ENCODE measurements at places on chromosomes 5 and 9.

DNA sequence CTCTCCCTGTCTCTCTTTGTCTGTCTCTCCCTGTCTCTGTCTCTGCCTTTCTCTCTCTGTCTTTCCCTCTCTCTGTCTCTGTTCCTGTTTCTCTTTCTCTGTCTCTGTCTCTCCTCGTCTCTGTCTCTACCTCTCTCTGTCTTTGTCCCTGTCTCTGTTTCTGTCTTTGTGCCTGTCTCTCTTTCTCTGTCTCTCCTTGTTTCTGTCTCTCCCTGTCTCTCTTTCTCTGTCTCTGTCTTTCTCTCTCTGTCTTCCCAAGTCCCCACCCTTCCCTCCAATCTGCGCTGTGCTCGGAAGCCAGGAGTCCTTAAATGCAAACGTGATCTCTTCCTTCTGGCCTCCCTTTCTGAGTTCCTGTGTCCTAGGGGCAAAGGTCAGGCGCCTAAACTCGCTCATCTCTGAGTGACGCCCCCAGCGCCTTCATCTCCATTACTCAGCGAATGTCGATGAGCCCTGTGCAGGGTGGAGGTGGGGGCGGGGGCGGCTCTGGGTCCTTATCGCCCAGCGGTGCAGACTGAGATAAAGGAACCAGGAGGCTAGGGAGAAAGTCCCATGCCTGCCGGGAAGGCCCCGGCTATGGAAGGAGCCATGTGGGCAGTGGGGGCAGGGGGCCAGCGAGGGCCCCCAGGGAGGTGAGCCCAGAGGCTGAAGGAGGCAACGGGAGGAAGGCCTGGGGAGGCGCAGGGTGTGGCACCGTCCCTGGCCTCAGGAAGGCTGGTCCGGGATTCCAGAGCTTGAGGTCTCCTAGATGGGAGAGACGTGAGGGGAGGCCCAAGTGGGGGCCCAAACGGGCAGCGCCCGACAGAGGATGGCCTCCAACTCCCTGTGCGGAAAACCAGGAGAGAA lies 1.5 kb upstream of the SLC6A19 start:
- no peak for DNase-seq
- no peaks in the 10 kb centered on the region for H3K4me1 ChIP-seq
- no peak overlapping the region for H3K4me3 ChIP-seq
- peaks cover 5% of the 10 kb centered on the region for H3K27me3 ChIP-seq

- H3K4me1 ChIP-seq = no peaks in the 10 kb centered on the region
- DNase-seq = no peak
- H3K36me3 ChIP-seq = no peaks in the 10 kb centered on the region
Measured at GRCh38 chr5:105836268-105836667, 1834.5 kb downstream of the EFNA5 start.

GRCh38 chr9:121292801-121293241 lies 24.9 kb downstream of the GSN start:
- DNase-seq = no peak
- no peaks in the 10 kb centered on the region for H3K27me3 ChIP-seq
- peak overlapping the region; percentile 84 for H3K27ac ChIP-seq
- H3K36me3 ChIP-seq = no peaks in the 10 kb centered on the region

DNA sequence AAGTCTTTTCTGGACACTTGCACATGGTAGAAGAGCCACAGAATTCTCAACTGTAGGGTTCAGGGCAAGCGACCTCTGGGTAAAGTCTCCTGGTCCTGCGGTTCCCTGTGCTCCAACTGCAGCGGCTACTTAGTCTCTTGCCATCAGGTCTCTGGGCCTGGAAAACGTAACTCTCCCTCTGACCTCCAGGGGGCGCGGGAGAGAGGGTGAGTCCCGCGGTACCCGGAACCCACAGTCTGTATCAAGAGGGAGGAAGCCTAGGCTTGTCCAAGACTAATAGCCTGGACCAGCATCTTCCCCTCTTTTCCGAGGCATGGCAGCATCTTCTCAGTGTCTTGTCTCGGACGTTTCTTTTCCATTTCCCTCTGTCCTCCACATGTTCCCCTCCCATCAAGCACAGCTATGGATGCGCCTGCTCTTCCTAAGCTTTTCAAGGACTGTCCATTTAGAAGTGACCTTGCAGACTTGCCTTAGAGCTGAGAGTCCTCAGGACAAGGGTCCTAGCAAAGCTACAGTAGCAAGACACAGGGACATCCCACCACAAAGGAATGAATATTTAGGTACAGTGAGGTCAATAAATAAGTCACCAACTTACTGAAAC lies 59.3 kb downstream of the FSTL4 start:
- H3K27ac ChIP-seq = no peak overlapping the region
- H3K4me1 ChIP-seq = no peaks in the 10 kb centered on the region
- H3K27me3 ChIP-seq = no peaks in the 10 kb centered on the region
- peak; percentile 46 for DNase-seq
- no peaks in the 10 kb centered on the region for H3K36me3 ChIP-seq
- no peak overlapping the region for H3K4me3 ChIP-seq

GRCh38 chr5:92945605-92946097 lies 635.4 kb downstream of the NR2F1-AS1 start:
- no peak overlapping the region for H3K27ac ChIP-seq
- no peak overlapping the region for H3K4me3 ChIP-seq
- H3K36me3 ChIP-seq = no peaks in the 10 kb centered on the region
- no peaks in the 10 kb centered on the region for H3K27me3 ChIP-seq

GRCh38 chr9:89543621-89544278 lies 45.8 kb upstream of the SEMA4D start:
- no peak overlapping the region for H3K27ac ChIP-seq
- H3K36me3 ChIP-seq = no peaks in the 10 kb centered on the region
- H3K4me3 ChIP-seq = no peak overlapping the region
- no peak for DNase-seq

DNA sequence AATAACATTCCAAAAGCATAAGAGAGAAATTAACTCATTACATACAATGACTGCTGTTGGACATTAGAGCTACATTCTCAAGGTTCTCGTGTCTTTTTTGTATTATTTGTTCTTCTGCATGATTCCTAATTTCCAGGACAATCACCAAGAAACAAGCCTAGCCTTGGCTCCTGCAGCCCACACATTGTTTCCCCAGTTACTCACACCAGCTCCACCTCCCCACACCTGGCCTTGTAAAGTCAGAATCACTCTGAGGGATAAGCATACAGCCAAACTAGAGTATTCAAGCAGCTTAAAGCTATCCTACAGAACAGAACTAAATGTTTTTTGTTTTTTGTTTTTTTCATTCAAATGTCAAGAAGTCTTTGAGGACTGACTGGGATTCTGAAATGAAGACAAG lies 189.2 kb downstream of the HINT1 start:
- no peaks in the 10 kb centered on the region for H3K27me3 ChIP-seq
- no peak overlapping the region for H3K4me3 ChIP-seq
- H3K4me1 ChIP-seq = no peaks in the 10 kb centered on the region
- H3K36me3 ChIP-seq = no peaks in the 10 kb centered on the region
- DNase-seq = no peak
- H3K27ac ChIP-seq = no peak overlapping the region

GRCh38 chr9:77977210-77977611 lies 54.4 kb downstream of the GNAQ start:
- no peak for DNase-seq
- H3K36me3 ChIP-seq = no peaks in the 10 kb centered on the region
- no peak overlapping the region for H3K4me3 ChIP-seq

DNA sequence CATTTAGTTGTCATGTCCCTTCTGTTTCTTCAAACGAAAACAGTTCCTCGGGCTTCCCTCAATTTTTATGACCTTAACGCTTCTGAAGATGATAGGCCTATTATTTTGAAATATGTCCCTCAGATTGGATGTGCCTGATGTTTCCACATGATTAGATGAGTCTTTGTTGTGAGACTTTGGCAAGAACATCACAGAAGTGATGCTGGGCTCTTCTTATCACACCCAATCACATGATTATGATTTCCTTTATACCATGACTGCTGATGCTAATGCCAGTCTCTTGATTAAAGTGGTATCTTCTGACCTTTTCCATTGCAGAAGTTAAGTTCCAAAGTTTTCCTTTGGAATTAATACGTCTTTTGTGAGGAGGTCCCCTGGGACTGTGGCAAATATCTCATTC lies 175.7 kb downstream of the SAXO1 start:
- H3K4me1 ChIP-seq = no peaks in the 10 kb centered on the region
- no peaks in the 10 kb centered on the region for H3K36me3 ChIP-seq
- no peaks in the 10 kb centered on the region for H3K27me3 ChIP-seq
- no peak for DNase-seq
- H3K4me3 ChIP-seq = no peak overlapping the region
- H3K27ac ChIP-seq = no peak overlapping the region

- no peak for DNase-seq
- no peaks in the 10 kb centered on the region for H3K27me3 ChIP-seq
- H3K36me3 ChIP-seq = no peaks in the 10 kb centered on the region
- no peak overlapping the region for H3K27ac ChIP-seq
- no peak overlapping the region for H3K4me3 ChIP-seq
Measured at GRCh38 chr9:114742947-114743346, 61.0 kb upstream of the TEX48 start.

DNA sequence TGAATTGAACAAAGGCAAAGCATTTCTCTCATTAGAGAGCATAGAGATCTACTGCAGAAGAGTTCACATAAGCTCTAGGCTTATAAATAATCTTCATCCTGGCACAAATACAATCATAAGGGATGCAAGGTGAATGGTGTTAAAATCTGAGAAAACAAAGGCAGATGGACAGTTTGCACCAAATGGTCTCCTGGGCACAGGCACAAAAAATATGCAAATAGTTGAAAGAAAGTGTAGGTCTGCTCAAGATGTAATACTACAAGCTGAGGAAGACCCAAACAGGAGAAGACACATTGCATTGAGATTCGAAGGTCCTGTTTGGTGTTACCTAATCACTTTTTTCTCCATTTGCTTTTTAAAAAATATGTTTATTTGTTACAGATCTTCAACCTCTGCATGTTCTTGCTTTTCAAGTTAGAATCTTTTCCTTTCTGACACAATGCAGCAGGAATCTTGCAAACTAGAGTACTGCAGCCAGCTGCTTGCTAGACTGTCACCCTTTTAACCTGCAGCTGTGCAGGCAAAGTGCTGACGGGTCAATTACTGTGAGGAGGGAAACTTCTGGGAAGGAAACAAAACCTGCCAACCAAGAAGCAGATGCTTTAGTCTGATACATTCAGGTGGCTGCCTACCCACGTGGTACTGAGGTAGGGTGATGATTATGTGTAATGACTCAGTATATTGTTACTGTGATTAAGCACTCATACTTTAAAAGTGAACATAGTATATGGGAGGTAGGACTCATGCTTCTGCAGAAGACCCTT lies 1048.6 kb upstream of the SEMA6A start:
- no peak for DNase-seq
- no peaks in the 10 kb centered on the region for H3K36me3 ChIP-seq
- no peak overlapping the region for H3K27ac ChIP-seq
- no peaks in the 10 kb centered on the region for H3K4me1 ChIP-seq
- no peaks in the 10 kb centered on the region for H3K27me3 ChIP-seq
- H3K4me3 ChIP-seq = no peak overlapping the region

- no peak for DNase-seq
- no peaks in the 10 kb centered on the region for H3K27me3 ChIP-seq
- peaks cover 5% of the 10 kb centered on the region for H3K4me1 ChIP-seq
- H3K27ac ChIP-seq = peak overlapping the region; percentile 41
- H3K36me3 ChIP-seq = no peaks in the 10 kb centered on the region
- no peak overlapping the region for H3K4me3 ChIP-seq
Measured at GRCh38 chr5:14830210-14831005, 41.2 kb downstream of the ANKH start.

DNA sequence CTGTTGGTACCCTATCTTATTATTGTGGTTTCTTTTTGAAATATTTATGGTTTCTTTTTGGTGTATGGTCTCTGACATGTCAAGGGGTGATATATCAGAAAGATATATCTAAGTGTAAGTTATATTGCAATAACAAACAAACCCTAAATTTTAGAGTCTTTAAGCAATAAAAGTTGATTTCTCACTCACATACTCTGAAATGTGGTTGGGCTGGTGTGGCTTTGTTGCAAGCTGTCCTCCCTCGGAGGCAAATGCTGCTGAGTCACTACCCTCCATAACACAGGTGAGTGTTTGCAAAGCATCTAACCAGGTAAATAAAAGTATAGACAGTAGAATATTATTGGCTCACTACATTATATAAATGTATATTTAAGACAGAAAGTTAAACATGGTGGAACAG lies 253.2 kb downstream of the CDH18 start:
- no peak overlapping the region for H3K27ac ChIP-seq
- no peaks in the 10 kb centered on the region for H3K27me3 ChIP-seq
- DNase-seq = no peak
- no peaks in the 10 kb centered on the region for H3K4me1 ChIP-seq

- no peak overlapping the region for H3K4me3 ChIP-seq
- H3K4me1 ChIP-seq = no peaks in the 10 kb centered on the region
- no peaks in the 10 kb centered on the region for H3K27me3 ChIP-seq
- DNase-seq = no peak
- H3K36me3 ChIP-seq = no peaks in the 10 kb centered on the region
Measured at GRCh38 chr9:27165670-27166069, 56.6 kb downstream of the TEK start.

GRCh38 chr5:32231241-32231640 lies 57.1 kb upstream of the GOLPH3 start:
- H3K4me3 ChIP-seq = no peak overlapping the region
- peaks cover 16% of the 10 kb centered on the region for H3K4me1 ChIP-seq
- DNase-seq = no peak
- no peaks in the 10 kb centered on the region for H3K36me3 ChIP-seq
- H3K27me3 ChIP-seq = no peaks in the 10 kb centered on the region

DNA sequence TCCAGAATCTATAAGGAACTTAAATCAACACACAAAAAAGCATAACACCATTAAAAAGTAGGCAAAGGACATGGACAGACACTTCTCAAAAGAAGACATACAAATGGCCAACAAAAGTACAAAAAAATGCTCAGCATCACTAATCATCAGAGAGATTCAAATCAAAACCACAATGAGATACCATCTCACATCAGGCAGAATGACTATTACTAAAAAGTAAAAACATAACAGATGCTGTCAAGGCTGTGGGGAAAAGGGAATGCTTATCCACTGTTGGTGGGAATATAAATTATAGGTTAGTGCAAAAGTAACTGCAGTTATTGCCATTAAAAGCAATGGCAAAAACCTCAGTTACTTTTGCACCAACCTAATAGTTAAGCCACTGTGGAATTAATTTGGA lies 32.2 kb upstream of the SPATA31D4 start:
- H3K27ac ChIP-seq = no peak overlapping the region
- no peaks in the 10 kb centered on the region for H3K36me3 ChIP-seq
- no peak for DNase-seq
- no peaks in the 10 kb centered on the region for H3K27me3 ChIP-seq
- H3K4me3 ChIP-seq = no peak overlapping the region

DNA sequence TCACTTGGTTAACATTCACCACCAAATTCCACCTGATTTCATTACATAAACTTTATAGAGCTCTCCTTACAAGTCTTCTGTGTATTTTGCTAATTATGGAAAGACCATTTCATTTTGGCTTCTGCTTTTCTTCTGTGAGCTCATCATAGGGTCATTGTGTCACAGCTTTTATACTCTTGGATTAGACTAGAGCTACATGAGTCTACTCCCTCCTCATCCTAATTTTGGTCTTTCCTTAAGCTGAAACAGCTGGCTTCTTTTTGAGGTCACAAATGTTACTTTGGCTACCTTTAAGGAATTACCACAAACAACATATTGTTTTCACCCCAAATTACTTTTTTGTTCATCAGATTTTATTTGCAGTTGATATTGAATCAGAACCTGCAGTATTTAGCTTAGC lies 103.0 kb downstream of the NPR3 start:
- H3K4me1 ChIP-seq = no peaks in the 10 kb centered on the region
- no peak for DNase-seq

GRCh38 chr9:14342736-14343135 lies 28.8 kb upstream of the NFIB start:
- no peak for DNase-seq
- no peaks in the 10 kb centered on the region for H3K27me3 ChIP-seq
- no peak overlapping the region for H3K27ac ChIP-seq
- no peaks in the 10 kb centered on the region for H3K36me3 ChIP-seq

GRCh38 chr5:127858116-127858784 lies 155.1 kb downstream of the CCDC192 start:
- no peak for DNase-seq
- no peak overlapping the region for H3K27ac ChIP-seq
- no peaks in the 10 kb centered on the region for H3K36me3 ChIP-seq
- no peaks in the 10 kb centered on the region for H3K4me1 ChIP-seq
- no peaks in the 10 kb centered on the region for H3K27me3 ChIP-seq

All from prostate gland (tissue), 2 donors.